ENCODE measurements at places on chromosomes 2 and 18.

GRCh38 chr2:199740111-199740428 lies 110.9 kb downstream of the FTCDNL1 start:
- no peak for DNase-seq

- DNase-seq, result no peak
Observed at GRCh38 chr2:103789381-103790095, 1027.7 kb downstream of the TMEM182 start.

- DNase-seq, result peak; percentile 62
Observed at GRCh38 chr18:45664824-45665763, 49.8 kb downstream of the SLC14A2 start.

- DNase-seq, result no peak
Observed at GRCh38 chr18:27653247-27653646, 468.1 kb upstream of the CHST9 start.

DNA sequence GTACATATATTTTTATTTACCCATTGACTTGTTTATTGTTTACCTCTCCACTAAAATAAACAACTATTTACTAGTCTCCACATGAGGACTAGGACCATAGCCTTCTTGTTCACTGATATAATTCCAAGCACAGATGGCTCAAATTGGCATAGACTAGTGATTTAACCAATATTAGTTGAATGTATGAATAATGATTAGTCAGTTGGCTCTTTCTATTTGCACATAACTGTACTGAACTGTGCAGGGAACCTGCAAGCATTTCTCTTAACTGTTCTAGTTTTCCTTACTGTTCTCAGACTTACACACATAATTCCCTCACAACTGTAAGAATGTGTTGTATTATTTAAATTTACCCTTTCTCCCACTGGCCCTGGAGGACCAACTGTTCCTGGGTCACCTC lies 91.9 kb downstream of the COL3A1 start:
- DNase-seq, result no peak

- DNase-seq, result no peak
Observed at GRCh38 chr2:9692456-9693195, 61.8 kb upstream of the YWHAQ start.

DNA sequence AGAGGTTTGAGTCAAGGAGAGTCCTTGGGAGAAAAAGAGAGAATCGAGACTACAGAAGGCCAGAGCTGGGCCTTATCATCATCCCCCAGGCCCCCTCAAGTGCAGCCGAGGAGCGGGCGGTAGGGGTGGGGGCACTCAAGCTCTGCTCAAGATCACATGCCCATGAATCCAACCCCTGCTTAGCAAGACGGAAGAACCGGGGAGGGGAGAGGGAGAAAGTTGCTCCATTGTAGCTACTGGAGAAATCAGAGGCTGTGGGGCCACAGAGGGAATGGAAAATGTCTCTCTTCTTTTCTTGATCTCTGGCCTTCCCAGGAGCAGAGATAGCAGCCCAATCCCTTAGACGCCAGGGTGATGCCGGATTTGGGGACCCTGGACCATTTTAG lies 14.6 kb downstream of the SLC4A3 start:
- peak; percentile 25 for DNase-seq

Data from hepatic stellate cell (primary cell).